Activated T-helper 17 cell treated with anti-CD3 and anti-CD28 coated beads, Interleukin-2, amount 50 U/mL, for 72 hours (primary cell): ENCODE measurements at places on chromosomes 2 and 18. TPM values are rescaled to one million over a fixed set of nuclear protein-coding genes. Genes with fewer than 3 reads are reported as not detected.

Gene SMAD7
- total RNA-seq, result 23.4 TPM

Gene DSEL
- total RNA-seq, result 0.50 TPM

Gene BOLL
- total RNA-seq, result not detected

Gene FSHR
- not detected for total RNA-seq

Gene CHRNG
- total RNA-seq, result not detected

Gene SALL3
- not detected for total RNA-seq

Gene SLC19A3
- total RNA-seq, result not detected

Gene NPAS2
- 3.9 TPM for total RNA-seq

Gene SPP2
- total RNA-seq, result not detected

Gene CYP27A1
- 0.66 TPM for total RNA-seq

Gene LAMA1
- not detected for total RNA-seq

Gene MEIS1
- total RNA-seq, result not detected

Gene NHEJ1
- total RNA-seq, result 26.6 TPM

Gene MAP3K19
- not detected for total RNA-seq

Gene PROM2
- 0.91 TPM for total RNA-seq

Gene SULT1C2
- total RNA-seq, result not detected

Gene TCF23
- total RNA-seq, result not detected

DNA sequence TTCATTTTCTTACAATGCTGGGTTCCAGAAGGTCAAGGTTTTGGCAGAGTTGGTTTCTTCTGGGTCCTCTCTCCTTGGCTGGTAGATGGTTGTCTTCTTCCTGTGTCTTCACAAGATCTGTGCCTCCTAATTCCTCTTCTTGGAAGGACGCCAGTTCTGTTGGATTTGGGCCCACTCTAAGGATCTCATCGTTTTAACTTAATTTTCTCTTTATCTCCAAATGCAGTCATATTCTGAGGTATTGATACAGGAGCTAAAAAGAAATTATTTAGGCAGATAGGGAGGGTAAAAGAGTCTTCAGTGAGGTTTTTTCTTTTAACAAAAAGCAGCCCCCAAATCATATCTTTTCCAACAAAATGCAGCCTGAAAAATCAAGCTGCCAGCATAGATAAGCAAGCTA is 998.4 kb downstream of the SOCS6 start:
- ATAC-seq, result no peak

- ATAC-seq, result no peak
These were observed 28.2 kb upstream of the ZEB2 start for GRCh38 chr2:144548088-144548487.

- ATAC-seq, result no peak
These were observed 446.1 kb downstream of the ZNF804A start for GRCh38 chr2:185044323-185044874.

DNA sequence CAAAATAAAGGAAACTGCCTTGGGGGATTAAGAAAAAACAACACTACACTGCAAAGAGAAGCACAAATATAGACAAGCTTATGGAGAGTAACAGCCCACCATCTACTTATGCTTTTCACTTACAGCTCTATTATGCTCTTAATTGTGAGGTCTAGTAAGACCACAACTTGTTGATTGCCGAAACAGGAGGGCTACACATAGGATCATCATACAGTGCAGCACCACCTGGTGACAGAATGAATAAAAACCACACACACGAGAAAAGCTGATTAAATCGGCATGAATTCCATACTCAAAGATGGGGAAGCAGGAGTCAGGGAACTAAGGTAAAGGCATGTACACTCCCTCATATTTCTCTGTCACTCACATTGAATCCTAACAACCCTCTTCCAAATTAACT is 259.2 kb downstream of the IKZF2 start:
- no peak for ATAC-seq

DNA sequence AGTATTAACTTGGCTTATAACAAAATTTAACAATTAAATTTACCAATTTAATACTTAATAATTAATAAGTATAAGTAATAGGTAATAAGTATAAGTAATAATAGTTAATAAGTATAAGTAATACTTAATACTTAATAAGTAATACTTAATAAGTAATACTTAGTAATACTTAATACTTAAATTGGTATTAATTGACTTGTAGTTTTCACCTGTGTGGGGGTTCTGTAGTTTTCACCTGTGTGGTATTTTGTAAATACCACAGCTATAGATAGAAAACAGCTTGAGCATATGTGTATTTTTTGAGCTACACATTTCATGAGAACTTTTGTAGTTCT is 55.4 kb downstream of the MAPRE2 start:
- ATAC-seq, result no peak

DNA sequence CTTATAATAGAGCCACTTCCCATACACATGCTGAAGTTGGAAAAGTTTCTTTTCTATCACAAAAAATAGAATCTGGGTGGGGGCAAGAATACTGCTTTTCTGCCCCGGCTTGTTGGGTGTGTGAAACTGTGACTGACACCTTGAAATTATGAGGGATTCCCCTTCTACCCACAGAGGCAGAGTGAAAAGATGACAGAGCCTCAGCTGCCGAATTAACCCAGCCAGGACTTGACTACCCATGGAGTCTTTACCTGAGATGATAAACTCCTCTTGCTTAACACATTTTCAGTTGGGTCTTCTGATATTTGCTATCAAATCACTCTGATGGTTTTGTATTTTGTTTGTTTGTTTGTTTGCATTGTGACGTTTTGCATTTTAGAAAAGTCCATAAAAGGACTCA is 66.0 kb upstream of the PMAIP1 start:
- ATAC-seq, result peak; percentile 91

DNA sequence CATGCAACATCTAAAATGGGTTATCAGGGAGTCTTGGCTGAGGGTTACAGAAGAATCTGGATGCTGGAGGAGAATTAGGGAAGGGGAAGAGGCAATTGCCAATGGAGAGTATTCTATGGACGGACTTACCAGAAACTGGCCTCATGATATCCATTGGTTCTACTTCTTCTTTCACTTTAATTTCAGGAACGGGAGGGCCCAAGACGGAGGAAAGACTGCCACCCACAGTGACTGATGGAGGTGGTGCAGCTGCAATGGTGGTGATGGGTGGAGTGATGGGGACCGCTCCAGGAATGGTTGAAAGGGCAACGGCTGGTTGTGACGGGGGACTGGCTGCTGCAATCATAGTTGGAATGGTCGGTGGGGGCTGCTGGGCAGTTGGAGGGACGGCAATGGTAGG is 69.1 kb upstream of the AMMECR1L start:
- ATAC-seq, result no peak

GRCh38 chr18:48500517-48500916 is 38.3 kb upstream of the CTIF start:
- ATAC-seq, result no peak

DNA sequence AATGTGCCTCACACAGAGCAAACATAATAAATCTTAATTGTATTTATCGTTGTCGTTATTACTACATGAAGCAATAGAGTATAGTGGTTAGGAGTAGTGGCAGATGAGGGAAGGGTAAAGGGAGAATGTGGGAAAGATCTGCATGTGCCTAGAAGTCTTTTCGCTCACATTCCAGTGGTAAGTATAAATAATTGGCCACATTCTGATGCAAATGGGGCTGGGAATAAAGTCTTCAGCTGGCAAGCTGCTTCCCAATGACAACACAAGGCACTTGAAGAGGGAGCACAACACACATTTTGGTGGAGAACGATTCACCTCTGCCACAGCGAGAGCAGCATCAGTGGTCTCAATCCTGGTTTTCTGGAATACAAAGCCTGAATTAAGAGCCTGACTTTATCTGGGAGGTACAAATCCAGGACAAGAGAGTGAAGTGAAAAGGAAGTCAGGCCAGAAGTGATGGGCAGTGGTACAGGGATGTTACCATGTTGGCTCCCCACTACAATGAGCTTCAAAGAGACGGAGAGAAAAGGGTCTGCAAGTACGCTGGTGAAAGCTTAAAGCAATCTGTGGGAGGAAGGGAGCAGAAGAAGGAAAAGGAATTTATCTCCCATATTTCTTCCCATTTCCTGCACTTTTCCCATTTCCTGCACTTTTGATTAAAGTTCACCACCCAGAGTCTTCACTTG is 112.3 kb downstream of the ARHGAP15 start:
- ATAC-seq, result no peak

- no peak for ATAC-seq
These were observed 2.0 kb downstream of the MAP3K20 start for GRCh38 chr2:173077506-173078177.

- ATAC-seq, result no peak
These were observed 35.2 kb downstream of the UNC50 start for GRCh38 chr2:98643496-98644100.

GRCh38 chr2:88860421-88861075 is 169.1 kb downstream of the RPIA start:
- no peak for ATAC-seq

DNA sequence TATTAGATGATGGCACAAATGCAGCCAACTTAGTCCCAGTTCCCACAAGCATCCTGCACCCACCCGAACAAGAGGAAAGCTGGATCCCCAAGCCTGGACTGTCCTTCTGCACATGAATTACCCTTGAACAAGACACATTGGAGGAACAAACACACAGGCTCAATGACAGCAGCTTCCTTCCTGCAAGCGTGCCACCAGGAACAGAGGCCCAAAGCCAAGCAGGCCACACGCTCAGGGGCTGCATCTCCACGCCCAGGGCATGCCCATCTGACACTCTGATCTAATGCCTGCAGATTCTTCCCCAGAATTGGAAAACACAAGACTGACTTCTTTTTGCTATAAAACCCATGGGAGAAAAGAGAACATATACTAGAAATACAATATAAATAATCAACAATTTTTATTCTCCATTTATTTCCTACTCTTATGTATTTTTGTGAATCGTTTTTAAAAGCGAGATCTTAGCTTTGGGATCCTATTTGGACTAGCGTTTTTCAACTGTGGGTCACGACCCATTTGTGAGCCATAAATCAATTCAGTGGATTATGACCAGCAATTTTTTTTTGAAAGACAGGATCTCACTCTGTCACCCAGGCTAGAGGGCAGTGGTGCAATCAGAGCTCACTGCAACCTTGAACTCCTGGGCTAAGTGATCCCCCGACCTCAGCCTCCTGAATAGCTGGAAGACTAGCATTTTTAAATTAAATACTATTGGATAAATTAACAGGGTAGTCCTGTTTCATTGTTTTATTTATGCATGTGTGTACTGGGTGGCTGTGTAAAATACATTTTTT is 34.4 kb downstream of the PSTPIP2 start:
- ATAC-seq, result no peak

GRCh38 chr2:18077704-18078103 is 199.2 kb downstream of the KCNS3 start:
- ATAC-seq, result no peak

- ATAC-seq, result peak; percentile 99
These were observed 7.7 kb downstream of the FBXO15 start for GRCh38 chr18:74139888-74140287.

- ATAC-seq, result no peak
These were observed 31.4 kb downstream of the FN1 start for GRCh38 chr2:215404348-215405012.

DNA sequence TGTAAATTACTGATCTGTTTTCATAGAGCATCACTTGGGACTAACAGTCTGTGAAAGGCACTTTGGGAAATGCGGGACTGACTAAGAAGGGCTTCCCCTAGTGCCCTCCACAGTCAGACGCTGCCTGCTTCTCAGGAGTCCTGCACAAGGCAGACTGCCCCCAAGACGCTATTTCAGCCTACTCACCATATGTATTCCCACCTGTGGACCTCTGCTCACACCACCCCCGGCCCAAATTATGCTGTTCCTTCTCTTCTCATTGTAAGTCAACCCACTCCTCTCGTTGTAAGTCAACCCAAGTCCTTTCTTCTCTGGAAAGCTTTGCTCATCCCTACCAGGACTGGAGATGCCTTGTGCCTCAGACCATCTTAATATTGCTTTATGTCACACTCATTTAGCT is 175.3 kb downstream of the GFPT1 start:
- ATAC-seq, result no peak

DNA sequence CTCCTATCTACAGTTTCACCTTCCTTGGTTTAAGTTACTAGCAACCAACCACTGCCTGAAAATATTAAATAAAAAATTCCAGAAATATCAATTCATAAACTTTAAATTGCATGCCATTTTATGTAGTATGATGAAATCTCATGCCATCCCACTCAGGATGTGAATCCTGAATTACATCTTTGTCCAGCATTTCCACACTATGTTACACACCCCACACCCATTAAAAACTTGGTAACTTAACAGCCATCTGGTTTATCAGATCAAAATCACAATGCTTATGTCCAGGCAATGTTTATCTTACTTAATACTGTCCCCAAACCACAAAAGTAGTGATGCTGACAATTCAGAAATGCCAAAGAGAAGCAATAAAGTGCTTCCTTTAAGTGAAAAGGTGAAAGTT is 21.6 kb downstream of the CUL3 start:
- no peak for ATAC-seq

- ATAC-seq, result no peak
These were observed 130.1 kb downstream of the MBP start for GRCh38 chr18:77002496-77002895.

DNA sequence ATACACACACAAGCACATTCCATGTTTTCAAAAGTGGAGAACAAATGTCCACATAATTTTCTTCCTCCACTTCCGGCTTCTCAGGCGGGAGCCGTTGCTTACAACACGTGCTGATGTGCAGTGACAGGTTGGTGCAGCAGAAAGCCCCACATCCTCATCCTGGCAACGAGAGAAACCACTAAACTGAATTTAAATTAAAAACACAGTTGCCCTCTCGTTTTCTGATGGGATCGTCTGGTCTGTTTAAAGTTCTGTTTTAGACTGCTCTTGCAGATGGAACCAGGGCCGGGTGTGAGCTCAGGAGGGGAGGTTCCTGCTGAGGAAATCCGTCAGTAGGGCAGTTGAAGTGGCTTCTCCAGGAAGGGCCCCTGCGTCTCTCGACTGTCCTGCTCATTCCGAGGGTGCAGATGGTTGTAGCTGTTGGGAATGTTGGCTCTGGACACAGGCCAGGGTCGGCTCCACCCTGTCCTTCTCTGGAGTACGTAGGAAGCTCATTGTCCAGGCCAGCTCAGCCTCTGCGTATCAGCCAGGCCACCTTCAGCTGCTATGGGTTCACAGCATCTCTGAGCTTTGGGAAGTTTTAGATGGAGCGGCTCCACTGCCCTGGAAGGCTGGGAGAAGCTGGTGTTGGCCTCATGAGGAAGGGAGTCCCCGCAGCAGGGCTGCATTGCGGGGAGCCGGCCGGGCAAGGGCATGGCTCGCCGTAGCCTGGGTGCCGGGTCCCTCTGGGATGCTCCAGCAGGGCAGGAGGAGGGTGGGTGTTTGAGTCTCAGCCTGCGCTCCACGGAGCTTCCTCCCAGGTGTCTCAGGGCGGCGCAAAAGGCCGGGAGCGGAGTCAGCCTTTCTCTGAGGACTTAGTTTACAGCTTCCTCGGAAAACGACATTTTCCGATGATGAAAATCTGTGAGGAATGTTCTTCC is 58.3 kb downstream of the NFATC1 start:
- ATAC-seq, result no peak

GRCh38 chr2:157229572-157229971 is 27.9 kb upstream of the GALNT5 start:
- ATAC-seq, result no peak
